ENCODE measurements at places on chromosomes 4 and X.

- peak; percentile 19 for DNase-seq
Measured at GRCh38 chr4:169566021-169566818, 46.2 kb downstream of the NEK1 start.

- no peak for DNase-seq
Measured at GRCh38 chr4:105474099-105474518, 247 bp upstream of the PPA2 start.

DNA sequence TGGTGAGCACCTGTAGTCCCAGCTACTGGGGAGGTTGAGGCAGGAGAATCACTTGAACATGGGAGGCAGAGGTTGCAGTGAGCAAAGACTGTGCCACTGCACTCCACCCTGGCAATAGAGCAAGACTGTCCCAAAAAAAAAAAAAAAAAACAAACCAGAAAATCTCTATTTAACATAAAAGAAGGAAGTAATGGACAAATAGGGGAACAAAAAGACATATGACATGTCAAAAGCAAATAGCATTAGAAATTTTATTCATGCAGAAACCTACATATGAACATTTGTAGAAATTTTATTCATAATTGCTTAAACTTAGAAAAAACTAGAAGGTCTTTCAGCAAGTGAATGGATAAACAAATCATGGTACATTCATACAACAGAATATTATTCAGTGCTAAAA is 97.1 kb upstream of the SH3RF1 start:
- DNase-seq: no peak

DNA sequence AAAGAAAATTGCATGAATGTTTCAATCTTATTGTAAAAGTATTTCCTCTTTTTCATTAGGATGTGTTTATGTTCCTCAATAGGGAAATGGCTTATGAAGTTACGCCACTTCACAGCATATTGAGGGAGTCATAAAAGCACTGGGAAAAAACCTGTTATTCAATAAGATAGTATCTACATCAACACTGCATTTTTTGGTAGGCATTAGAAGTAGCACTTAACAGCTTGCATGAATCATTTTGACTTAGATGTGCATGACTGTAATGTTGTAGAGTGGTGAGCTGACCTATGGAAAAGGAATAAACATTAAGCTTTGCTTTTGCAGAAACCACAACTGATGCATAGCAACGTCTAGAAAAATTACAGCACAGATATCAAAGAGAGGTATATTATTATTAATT is 111.2 kb upstream of the GRXCR1 start:
- no peak for DNase-seq

GRCh38 chr4:155207534-155208257 is 740 bp upstream of the NPY2R start:
- no peak for DNase-seq

DNA sequence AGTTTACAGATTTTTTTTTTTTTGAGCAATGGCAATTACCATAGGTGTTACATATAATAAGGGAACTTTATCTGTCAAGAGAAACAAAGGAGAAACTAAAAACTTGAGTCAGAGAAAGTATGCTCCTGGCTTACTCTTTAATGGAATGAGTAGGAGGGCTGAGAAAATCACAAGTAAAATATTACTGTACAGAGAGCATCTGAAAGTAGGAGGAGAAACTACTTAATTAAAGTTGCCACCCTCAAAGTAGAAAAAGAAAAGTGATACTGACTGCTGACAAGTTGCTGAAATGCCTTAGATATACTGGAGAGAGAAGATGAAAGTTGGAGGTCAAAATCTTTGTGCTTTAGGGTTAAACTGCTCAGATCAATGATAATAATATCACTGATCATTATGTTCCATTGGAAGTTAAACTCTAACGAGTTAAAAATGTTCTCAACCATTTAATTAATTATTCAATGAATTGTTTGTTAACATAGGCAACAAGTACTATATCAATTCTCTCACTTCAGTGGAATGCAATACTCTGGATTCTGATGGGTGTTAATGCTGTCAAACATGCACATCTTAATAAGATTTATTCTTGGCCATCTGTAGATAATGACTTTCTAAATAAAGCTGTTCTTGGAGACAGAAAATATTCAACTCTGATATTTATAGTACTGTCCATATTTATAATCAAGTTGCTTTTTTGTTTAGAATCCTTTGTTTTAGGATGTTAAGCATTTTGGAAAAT is 61.2 kb upstream of the CAMK2D start:
- DNase-seq: no peak

GRCh38 chr4:63211776-63212479 is 1197.3 kb downstream of the TECRL start:
- DNase-seq: no peak

- DNase-seq: no peak
Measured at GRCh38 chr4:92235731-92236130, 68.0 kb upstream of the GRID2 start.

- no peak for DNase-seq
Measured at GRCh38 chrX:12269484-12269883, 131.2 kb downstream of the FRMPD4 start.

- DNase-seq: no peak
Measured at GRCh38 chr4:135316266-135316779, 1114.7 kb upstream of the PABPC4L start.

DNA sequence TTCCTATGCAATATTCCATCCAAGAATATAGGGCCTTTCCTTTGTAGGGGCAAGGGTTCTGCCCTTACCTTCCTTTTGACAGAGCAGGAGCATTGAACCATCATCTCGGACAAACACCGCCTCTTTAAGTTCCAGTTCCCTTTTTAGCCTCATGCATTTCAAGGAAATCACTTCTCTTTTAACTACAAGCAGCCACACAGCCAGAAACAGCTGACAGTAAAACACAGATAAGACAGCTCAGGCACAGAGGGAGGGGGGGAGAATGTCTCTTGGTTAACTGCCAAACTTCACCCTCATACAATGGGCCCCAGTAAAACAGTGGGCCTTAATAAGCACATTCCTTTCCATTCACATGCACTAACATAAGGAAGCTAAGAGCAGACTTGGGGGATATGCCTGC is 648.3 kb downstream of the GABRG1 start:
- no peak for DNase-seq

DNA sequence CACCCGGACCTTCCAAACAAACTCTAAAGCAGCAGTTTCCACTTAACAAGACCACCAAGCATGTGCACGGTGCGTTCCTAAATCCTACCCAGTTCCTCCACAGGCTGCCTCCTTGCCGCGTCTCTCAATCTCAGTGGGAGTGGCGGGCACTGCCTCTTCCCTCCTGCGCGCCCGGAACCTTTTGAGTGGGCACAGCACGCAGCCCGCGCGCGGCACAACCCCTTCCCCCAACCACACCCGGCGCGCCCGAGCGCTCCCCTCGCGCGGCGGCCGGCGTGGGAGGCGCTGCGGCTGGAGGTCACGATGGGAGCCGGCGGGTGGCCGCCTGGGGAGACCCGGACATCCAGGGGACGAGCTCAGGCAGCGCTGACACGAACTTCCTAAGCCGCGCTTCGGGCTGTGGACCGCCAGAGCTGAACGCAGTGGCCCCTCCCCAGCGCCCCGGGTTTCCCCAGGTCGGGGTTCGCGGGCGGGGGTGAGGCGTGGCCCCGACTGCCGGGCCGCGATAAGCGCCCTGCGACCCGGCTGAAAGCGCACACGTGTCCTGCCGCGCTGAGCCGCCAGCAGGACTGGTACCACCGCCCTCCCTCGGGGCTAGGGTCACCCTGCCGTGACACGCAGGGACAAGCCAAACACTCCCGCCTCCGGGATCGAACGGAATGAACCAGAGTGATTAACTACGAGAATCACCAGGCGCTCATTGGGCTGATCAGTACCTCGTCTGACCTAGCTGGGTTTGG is at the start of gene ABCG2:
ABCG2 (minus strand) TSS at position 151 of the 740 bp plus-strand sequence. CDS start 18,644 bp downstream, outside the sequence.
- peak; percentile 48 for DNase-seq

DNA sequence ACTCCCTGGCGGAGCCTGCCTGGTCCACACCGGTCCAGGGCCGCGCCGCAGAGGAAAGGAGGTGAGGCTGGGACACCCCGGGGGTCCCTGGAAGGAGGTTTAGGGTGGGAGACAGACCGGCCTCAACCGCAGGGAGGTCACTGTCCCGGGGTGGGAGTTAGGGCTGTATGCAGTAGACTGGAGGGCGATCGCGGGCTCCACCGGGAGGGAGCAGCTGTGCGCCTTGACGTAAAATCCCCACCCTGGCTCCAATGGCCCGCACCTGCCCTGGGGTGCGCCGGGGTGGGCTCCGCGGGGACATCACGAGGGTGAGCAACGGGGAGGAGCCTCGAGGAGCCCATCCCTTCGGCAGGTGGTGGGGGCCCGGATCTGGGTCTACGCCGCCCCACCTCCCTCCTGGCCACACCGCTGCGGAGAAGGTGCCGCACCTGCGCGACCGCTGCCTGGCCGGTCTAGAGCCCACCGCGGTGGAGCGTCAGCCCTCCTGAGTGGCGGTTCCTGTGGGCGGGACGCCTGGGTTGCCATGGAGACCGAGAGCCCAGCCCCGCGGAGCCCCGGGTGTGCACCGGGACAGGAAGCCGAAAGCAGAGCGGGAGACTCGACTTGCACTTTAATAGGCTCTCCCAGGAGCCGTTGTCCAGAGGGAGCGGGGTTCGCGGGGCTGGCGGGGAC is 105.1 kb downstream of the ADRA2C start:
- no peak for DNase-seq

DNA sequence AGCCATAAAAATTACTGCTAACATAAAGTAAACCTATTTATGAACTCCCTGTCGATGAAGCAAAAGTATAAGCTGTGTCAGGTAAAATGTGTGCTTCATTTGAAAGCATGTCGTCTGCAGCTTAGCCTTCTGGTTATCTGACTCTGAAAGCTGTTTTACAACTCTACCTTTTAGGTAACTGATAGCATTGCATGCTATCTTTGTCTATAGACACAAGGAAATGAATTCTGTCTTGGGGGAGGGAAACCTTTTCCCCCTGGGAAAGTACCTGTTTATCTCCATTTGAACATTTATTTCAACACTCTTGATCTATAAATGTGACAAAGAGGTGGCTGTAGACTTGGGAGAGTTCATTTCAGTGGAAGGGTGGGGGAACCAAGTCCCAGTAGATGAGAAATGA is 51.4 kb downstream of the RAB40A start:
- no peak for DNase-seq

- no peak for DNase-seq
Measured at GRCh38 chrX:65196758-65197360, 220.6 kb upstream of the ZC4H2 start.

DNA sequence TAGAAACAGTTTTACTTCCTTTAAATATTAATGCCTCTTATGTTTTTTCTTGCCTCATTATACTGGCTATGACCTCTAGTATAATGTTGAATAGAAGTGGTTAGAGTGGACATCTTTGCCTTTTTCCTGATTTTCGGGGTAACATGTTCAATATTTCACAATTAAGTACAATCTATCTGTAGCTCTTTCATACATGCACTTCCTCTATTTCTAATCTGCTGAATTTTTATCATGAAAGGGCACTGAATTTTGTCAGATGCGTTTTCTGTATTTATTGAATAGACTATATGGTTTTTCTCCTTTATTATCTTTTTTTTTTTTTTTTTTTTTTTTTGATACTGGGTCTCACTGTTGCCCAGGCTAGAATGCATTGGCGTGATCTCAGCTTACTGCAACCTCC is 29.0 kb downstream of the MECP2 start:
- DNase-seq: no peak

DNA sequence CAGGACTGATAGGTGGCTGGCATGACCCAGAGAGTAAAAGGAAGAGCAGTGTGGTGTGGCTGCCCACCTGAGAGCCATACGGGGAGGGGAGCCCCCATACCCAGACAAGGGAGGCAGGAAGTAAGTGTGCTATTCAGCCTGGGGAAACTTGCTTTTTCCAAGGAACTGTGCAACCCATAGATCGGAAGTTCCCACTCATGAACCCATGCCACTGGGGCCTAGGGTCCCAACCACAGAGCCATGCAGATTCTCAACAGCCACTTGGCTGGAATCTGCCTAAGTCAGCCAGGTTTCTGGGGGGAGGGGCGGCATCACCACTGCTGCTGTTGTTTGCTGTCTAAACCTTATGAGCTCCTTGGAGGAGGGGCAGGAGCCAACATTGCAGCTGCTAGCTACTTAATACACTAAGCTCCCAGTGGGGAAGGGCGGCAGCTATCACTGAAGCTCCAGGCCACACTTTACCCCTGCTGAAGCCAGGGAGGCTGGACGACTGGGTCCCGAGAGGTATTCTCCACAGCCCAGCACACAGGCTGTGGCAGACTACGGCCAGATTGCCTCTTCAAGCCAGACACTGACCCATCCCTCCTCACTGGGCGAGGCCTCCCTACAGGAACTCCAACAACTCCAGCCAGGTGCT is 410.4 kb downstream of the INPP4B start:
- DNase-seq: no peak

Data from stimulated activated CD4-positive, alpha-beta T cell treated with anti-CD3 and anti-CD28 coated beads, Interleukin-4, amount 100 ng/mL, for 24 hours (primary cell).